ENCODE measurements at places on chromosomes 7 and 10.
A peak's percentile ranks its signal among the peaks of the same experiment; 100 is the strongest.

DNA sequence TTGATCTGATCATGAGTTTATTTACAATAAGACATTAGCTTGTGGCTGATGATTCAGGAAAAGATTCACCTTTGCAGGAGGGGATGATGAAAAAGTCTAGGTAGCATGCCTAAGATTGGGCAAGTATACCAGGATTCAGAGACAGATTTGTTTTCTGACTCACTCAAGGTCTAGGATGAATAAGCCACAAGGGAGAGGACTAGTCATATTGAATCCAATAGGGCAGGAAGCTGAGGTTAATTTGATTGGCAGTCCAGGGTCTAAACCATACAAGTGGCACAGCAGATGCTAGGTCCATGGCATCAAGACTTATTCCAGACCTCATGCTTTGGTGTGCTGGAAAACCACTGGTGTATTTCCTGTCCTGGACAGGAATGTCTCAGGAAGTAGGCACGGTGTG, 1133.4 kb downstream of the XPNPEP1 start:
- peak; percentile 31 for DNase-seq

DNA sequence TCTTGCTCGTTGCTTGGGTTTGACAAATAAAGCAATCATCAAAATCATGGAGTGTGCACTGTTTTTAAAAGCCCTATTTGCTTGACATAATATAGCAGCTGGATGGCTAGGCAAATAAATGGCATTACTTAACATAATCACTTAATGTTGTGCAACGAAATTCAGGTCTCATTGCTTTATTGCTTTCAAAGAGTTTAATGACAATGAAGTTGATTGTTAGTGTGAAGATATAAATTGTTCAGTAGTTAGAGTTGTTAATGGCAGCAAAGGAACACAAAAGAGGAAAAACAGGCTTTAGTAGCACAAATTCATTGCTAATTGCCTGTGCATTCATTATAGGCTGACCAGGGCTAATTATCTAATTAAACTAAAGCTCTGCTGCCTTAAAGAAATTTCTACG, 7.6 kb upstream of the ADO start:
- no peak for DNase-seq

GRCh38 chr7:79615466-79615865, 162.0 kb upstream of the MAGI2 start:
- peak; percentile 12 for DNase-seq

- no peak for DNase-seq
Measured at GRCh38 chr10:132521041-132521465, 16.5 kb upstream of the INPP5A start.

- no peak for DNase-seq
Measured at GRCh38 chr7:32318300-32319011, 171.7 kb downstream of the LSM5 start.

- DNase-seq, result no peak
Measured at GRCh38 chr7:149728491-149729375, 44.7 kb downstream of the ZNF467 start.

DNA sequence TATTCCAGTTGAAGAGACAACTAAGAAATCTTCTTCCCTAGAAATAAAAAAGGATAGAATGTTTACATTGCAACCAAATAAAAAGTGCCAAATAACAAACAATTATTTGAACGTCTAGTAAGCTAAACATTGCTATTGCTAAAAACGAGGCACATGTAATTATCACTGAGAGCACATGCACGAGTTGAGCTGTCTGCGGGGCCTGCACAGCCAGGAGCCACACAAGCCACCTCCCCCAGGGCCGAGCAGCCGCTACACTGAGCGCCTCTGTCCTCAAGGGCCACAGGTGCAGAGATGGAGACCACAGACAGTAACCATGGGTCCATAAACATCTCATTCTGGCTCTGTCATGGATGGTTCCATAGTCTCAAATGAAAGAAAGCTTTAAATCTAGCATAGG, 17.2 kb downstream of the NCAPG2 start:
- no peak for DNase-seq

- DNase-seq, result no peak
Measured at GRCh38 chr10:43955978-43956377, 307.3 kb upstream of the ZNF32 start.

- DNase-seq, result peak; percentile 56
Measured at GRCh38 chr7:155257482-155258225, 40.0 kb upstream of the INSIG1 start.

DNA sequence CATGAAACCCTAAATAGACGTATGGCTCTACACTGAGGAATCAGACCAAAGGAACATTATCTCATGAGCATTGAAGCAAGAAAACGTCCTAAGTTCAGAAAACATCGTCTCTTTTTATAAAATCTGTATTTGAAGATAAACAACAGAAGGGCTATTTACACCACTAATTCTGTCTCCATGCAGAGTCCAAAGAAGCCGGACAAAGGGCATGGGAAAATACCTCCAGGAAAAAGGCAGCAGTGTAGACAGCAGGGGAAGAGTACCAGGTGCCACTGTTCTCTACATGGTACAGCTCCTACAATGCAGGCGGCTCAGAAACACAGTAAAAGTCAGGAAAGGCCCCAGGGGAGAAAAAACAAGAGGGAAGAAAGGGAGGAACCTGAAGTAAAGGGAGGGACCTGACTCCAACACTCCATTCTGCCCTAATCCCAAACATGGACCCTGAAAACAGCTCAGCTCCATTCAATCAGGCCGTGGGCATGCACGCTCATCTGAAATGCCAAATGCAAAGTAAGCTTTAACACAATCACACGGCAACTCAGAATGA, 17.5 kb downstream of the FAM171A1 start:
- DNase-seq, result no peak

All from foreskin fibroblast (primary cell).